B cell (primary cell): ENCODE measurements at places on chromosomes 13 and 19.

- DNase-seq: peak; percentile 45
Measured at GRCh38 chr19:1295169-1296012, 9.7 kb downstream of the EFNA2 start.

GRCh38 chr19:41265395-41266153, 1.4 kb downstream of the HNRNPUL1 start:
- DNase-seq: no peak

GRCh38 chr13:22061371-22061805, 390.5 kb downstream of the FGF9 start:
- DNase-seq: no peak

DNA sequence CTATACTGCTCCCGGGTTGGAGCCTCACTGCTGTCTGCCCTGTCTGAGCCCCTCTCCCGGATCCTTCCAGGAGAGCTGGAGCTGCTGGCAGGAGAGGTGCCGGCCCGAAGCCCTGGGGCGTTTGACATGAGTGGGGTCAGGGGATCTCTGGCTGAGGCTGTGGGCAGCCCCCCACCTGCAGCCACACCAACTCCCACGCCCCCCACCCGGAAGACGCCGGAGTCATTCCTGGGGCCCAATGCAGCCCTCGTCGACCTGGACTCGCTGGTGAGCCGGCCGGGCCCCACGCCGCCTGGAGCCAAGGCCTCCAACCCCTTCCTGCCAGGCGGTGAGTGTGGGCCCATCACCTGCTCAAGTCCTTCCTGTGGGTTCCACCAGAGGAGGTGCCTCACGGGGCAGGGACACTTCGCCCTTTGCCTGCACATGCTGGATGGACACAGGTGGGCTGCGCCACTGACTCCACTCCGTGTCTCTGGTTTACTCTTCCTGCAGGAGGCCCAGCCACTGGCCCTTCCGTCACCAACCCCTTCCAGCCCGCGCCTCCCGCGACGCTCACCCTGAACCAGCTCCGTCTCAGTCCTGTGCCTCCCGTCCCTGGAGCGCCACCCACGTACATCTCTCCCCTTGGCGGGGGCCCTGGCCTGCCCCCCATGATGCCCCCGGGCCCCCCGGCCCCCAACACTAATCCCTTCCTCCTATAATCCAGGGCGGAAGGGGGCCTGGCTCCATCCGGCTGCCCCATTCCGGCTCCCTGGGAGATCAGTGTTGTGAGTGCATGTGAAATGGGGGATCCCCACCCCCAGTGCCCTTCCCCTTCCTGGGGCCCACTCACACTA, 19.8 kb downstream of the EPN1 start:
- DNase-seq: no peak

GRCh38 chr13:98343461-98343860, 166.4 kb upstream of the RNF113B start:
- no peak for DNase-seq

DNA sequence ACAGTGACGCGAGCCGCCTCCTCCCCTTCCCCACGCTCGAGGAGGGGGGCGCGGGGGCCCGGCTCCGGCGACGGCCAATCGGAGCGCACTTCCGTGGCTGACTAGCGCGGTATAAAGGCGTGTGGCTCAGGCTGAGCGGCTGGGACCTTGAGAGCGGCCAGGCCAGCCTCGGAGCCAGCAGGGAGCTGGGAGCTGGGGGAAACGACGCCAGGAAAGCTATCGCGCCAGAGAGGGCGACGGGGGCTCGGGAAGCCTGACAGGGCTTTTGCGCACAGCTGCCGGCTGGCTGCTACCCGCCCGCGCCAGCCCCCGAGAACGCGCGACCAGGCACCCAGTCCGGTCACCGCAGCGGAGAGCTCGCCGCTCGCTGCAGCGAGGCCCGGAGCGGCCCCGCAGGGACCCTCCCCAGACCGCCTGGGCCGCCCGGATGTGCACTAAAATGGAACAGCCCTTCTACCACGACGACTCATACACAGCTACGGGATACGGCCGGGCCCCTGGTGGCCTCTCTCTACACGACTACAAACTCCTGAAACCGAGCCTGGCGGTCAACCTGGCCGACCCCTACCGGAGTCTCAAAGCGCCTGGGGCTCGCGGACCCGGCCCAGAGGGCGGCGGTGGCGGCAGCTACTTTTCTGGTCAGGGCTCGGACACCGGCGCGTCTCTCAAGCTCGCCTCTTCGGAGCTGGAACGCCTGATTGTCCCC, at the start of gene JUNB:
JUNB (plus strand) TSS at position 142 of the 706 bp plus-strand sequence; CDS start at position 428, 286 bp downstream.
- DNase-seq: peak; percentile 98

- no peak for DNase-seq
Measured at GRCh38 chr13:39547108-39547507, 55.9 kb downstream of the LHFPL6 start.

GRCh38 chr13:67267136-67267535, 37.0 kb upstream of the PCDH9 start:
- DNase-seq: no peak
